AG04450 (cell line): ENCODE measurements at places on chromosomes 2 and 18.

GRCh38 chr2:16494836-16495508 lies 170.7 kb downstream of the CYRIA start:
- no peak for DNase-seq

- no peak for DNase-seq
Measured at GRCh38 chr18:60385693-60386092, 13.1 kb upstream of the MC4R start.

- no peak for DNase-seq
Measured at GRCh38 chr18:8426401-8426800, 182.8 kb upstream of the RAB12 start.

GRCh38 chr2:232260075-232260474 lies 118.5 kb upstream of the ALPP start:
- peak; percentile 70 for DNase-seq

GRCh38 chr2:209351636-209352035 lies 72.2 kb upstream of the MAP2 start:
- no peak for DNase-seq

GRCh38 chr2:105773568-105773967 lies 28.9 kb downstream of the NCK2 start:
- DNase-seq = no peak

DNA sequence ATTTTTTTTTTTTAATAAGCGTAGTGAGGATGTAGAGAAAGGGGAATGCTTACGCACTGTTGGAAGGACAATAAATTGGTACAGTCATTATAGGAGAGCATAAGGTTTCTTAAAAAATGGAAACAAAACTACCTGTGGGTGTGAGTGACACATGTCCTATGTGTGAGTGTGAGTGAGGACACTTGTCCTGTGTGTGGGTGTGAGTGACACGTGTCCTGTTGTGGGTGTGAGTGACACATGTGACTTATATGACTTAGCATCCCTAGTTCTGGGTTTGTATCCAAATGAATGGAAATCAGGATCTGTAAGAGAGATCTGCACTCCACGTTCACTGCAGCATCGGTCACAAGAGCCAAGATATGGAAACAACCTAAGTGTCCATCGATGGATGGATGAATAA lies 91.8 kb downstream of the CBLN2 start:
- DNase-seq = no peak

DNA sequence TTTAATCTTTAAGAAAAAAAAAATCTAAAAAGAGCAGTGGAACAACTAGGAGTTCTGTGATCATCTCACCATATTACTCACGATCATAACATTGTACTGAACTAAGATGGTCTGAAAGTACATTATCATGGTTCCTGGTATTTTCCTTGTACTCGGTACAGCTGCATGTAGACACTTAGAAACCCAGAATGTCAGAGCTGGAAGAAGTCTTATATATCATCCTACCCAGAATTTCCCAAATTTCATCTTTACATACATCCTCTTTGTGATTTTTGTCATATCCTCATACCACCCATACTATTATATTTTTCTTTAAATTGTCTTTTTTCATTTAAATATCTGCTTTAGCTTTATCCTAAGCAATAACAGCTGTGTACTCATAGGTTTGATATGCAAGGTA lies 12.4 kb upstream of the ST3GAL5 start:
- DNase-seq = no peak

DNA sequence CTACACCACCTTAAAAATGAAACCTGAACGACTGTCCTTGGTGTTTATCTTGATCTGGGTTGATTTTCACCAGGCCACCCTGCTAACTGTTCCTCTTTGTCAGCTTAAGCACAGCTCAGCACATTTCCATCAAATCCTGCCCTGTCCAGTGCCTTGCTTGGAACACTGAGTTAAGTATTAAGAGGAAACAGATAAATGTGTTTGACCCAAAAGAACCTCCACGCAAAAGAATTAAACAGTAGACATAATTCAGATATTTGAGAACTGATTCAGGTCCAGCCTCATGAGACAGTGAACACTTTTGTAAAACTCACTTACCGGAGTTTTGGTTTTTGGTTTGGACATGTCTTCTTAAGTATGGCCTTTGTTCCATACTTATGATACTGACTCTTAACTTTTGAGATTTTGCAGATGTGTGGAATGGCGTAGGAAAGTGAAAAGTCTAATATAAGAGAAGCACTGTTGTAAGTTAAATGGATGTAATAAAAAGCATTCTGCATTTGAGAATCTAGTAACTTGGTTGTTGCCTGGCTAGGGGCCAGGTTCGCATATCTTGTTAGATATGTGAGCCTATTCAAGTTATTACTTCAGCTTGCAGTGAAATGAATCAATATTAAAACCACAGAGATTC lies 88.9 kb upstream of the SERPINE2 start:
- DNase-seq = no peak

DNA sequence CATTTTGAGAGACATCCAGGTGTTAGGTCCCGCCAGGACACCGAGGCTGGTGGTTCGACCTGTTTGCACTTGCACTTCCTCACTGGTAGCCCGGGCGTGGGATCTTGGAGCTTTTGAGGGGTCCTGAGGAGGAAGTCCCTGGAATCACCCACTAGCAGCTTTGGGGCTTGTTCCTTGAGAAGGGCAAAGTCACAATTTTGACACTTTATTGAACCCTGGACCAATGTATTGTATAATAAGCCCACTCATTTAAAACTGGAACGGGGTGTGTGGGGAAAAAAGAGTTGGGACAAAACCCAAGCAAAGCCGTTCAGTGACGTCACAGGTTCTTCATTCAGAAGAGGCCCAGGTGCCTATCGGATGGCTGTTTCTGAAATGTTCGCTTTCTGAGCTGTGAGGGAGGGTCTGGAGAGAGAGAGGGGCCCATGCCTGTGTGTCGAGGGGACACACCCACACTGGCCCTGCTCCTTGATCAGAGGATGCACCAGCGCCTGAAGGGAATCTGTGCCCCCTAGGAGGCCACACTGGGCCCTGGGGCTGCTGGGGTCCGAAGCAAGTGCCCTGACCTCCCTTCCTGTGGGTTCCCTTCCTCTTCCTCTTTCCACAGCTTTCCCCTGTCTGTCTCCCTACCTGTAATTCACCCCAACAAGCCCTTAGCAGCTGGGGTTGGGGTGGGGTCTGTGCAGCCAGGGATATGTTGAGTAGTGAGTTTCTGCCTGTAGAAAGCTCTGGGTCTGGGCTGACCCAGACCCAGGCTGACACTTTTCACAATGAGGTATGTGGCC lies 2.6 kb downstream of the LPIN1 start:
- no peak for DNase-seq

GRCh38 chr2:189281201-189281600 lies 101.6 kb upstream of the COL5A2 start:
- DNase-seq = no peak

DNA sequence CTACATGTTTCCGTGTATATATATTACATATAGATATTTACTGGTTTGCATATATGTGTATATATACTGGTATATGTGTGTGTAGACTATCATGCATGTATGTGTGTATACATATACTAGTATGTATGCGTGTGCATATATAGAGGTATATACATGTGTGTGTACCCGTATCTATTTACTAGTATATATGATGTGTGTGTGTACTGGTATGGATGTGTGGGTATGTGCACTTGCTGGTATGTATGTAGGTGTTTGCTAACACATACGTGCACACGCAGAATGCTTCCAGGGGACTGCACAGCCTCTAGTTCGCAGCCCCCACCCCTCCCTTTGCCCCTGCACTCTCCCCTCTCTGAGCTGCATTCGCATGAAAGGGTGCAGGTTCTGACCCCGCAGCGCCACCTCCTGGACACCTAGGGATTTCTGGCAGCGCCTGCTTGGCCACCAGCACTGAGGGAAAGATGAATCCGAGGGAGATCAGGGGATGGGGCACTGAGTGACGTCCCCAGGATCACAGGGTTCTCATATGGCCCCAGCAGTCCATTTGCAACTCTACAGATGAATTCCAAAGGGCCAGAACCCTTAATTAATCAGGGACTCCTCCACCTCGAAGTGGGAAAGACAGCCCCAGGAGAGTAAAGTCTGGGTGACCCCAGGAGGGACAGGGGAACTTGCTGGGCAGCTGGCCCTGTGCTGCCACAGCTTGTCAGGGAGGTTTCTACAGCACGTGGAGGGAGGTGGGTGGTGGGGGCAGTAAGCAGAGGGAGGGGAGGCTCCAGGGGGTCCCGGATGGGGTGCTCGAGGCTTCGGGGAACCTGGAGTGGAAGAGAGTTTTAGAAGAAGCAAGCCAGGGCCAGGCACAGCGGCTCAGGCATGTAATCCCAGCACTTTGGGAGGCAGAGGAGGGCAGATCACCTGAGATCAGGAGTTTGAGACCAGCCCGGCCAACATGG lies 66.8 kb upstream of the ASAP2 start:
- DNase-seq = no peak

DNA sequence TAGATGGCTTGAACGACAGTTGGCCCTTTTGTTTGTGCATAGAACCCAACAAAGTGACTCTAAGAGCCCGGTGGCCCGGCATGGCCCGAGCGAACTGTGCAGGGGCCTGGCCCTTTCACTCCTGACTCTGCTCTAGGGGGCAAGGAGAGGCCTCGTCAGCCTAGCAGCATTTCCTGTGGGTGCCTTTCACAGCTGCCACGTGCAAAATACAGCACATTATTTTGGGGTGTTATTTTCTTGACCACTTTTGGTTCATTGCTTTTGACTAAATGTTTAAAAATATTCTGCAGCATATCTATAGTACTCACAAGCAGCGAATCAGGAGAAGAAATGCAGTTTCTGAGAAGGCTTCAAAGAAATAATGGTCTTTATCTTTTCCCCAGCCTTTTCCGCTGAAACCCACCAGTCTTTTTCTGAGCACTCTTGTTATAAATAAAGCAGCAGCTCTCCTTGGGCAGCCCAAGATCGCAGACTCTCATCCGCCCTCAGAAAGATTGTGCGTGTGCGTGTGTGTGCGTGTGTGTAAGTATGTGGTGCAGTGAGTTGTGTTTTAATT lies 31.3 kb downstream of the DGKD start:
- DNase-seq = no peak

GRCh38 chr2:65456886-65457285 lies 24.5 kb upstream of the SPRED2 start:
- no peak for DNase-seq

DNA sequence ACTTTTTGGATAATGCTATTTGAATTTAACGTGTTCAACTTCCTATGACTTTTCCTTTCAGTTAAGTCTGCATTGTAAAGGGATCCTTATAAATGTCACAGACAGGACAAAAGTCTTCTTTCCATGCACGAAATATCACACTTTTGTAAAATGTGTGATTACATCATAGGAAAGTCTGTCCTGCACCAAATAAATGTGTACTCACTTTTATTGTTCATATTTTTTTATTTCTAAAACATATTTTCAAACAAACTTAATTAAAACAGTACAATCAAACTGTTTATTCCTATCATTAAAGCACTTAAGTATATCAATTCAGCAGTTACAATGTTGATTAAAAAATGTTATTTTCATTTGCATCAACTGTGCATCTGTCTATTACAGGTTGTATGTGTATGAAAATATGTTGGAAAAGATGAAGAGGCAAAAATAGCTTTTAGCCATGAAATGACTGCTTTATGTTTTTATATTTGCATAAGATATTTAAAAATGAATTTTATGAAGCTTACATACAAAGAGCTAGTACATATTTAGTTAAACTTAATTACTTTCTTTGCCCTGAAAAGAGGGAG lies 105.6 kb downstream of the CSRNP3 start:
- DNase-seq = no peak

- no peak for DNase-seq
Measured at GRCh38 chr18:50820901-50821520, 1.2 kb upstream of the MRO start.

DNA sequence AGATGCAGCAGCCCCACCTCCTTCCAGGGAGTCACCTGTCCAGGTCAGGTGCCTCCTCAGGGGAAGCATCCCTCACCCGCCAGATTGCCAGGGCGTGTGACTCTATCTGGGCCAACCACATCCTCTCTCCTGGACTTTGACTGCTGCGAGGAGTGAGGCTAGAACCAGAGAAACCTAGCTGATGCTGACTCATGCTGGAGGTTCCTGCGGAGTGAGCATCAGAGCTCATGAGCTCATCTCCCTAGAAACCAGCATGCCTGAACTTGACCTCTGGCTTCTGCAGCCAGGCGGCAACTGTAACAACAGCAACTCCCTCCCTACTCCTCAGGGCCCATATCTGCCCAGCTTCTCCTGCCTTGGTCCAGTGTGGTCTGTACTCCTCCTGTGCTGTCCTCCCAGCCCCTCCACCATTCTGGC lies 28.3 kb upstream of the NT5DC4 start:
- peak; percentile 87 for DNase-seq

- DNase-seq = no peak
Measured at GRCh38 chr2:20141806-20142205, 83.1 kb downstream of the SDC1 start.

DNA sequence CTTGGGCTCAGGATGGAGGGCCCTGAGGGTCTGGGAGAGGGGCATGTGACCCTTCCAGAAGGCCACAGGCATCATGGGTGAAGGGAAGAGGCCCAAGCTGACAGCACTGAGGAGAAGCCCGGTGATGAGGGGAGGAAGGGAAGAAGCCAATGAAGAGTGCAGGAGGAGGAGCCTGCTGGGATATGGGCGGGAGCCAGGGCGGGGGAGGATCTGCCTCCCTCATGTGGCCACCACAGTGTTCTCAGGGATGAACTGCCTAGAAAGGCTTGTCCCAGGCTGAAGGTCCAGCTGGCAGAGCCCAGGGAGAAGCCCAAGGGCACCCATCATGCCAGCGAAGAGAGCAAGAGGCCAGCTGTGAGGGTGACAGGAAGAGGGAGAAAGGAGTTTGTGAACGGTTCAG lies 24.6 kb upstream of the PLB1 start:
- no peak for DNase-seq

- no peak for DNase-seq
Measured at GRCh38 chr2:203704430-203704829, 2.0 kb upstream of the CD28 start.

GRCh38 chr18:24075767-24076597 lies 61.4 kb downstream of the TTC39C start:
- peak; percentile 92 for DNase-seq

GRCh38 chr18:23506393-23506792 lies 3.1 kb downstream of the RMC1 start:
- DNase-seq = no peak

DNA sequence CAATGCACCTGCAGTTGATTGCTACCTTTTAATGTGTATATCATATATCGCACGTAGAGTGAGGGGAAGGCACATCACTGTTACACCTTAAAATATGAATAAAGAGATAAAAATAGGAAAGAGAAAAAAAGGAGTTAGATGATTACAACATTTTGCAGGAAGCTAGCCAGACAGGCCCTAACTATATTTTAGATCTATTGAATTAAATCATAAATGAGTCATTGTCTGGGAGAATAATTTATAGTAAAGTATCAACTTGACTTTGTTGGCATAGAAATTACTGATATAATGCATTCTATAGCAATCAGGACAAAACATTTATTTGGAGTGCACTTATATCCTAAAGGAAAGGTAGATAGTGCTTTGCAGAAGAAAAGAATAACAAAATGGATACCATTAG lies 384.9 kb upstream of the NXPH2 start:
- DNase-seq = no peak

GRCh38 chr18:44036501-44036900 lies 644.2 kb upstream of the SETBP1 start:
- no peak for DNase-seq
